Stimulated activated CD4-positive, alpha-beta T cell treated with anti-CD3 and anti-CD28 coated beads, Interleukin-2, amount 100 ng/mL, for 24 hours (primary cell): ENCODE measurements at places on chromosomes 16 and 17.

GRCh38 chr17:58969612-58970011 is 137.1 kb downstream of the TRIM37 start:
- DNase-seq: no peak

DNA sequence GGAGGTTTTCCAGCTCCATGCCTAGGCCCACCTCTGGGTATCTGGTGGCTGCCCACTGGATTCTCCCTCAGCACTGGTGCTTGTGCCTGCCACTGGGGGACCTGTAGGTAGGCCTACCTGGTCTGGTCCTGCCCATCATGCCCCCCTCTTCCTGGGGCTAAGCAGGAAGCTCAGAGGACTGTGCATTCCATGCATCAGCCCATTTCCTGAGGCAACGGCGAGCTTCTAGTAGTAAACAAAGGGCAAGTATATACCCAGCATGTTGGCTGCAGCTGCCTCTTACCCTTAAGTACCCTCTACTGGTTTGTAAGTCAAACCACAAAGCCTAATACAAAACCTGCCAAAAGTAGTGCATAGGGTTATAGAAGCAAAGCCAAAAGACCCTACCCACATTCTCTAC is 37.5 kb downstream of the SDR42E1 start:
- no peak for DNase-seq

- peak; percentile 27 for DNase-seq
Observed at GRCh38 chr16:3576211-3576610, 992 bp downstream of the NLRC3 start.

DNA sequence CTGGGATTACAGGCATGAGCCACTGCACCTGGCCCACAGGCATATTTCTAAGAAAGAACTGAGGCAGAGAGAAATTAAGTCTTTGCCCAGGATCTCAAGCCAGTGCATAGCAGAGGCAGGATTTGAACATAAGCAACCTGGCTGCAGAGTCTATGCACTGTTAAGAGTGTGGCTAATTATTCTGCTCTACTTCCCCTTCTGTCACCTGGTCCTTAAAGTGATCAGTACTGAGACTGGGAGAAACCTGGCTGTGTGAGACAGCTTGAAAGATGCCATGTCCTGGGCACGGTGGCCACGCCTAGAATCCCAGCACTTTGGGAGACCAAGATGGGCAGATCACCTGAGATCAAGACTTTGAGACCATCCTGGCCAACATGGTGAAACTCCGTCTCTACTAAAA is 58.1 kb downstream of the IQCK start:
- DNase-seq: no peak

DNA sequence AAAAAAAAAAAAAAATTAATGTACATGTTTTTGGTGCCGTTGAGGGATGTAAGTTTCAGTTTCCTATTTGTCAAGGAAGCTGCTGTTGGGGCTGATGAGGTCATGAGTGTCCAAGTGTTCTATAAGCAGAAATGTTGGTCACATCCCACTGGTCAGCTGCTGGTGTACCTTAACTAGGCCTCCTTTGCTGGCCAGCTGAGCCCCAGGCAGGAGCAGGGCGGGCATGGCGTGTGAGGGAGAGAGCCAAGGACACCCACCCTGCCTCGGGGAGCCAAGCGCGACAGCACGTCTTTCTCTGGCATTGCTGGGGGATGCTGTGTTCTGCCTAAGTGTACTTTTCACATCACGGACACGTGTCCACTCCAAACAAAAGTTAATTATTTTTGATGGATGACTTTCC is 108.1 kb upstream of the CDC42EP4 start:
- no peak for DNase-seq

DNA sequence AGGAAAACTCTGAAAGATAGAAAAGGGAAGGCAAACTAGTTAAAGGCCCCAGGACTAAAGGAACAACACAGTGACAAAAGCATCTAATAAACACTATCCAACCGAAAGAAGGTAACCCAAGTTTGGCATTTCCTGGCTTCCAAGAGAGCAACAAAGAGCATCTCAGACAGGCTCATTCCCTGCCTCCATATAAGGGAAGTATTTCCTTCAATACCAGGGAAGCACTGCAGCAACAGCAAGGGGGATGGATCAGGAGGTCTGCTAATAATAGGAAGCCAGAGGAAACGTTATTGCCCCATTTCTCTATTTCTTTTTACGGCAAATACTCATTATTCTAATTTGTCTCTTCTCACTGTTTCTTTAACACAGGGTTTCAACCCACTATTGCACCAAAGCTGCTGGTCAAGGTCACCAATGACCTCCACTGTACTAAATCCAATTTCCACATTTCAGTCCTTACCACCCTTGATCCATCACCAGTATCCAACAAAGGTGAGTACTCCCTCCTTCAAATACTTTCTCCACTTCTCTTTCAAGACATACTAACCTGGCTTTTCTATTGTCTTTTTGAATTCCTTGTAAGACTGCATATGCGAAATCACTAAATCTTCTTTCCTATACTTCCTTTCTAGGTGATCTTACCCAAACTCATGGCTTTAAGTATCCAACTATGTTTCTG is 86.1 kb downstream of the KANSL1 start:
- no peak for DNase-seq

DNA sequence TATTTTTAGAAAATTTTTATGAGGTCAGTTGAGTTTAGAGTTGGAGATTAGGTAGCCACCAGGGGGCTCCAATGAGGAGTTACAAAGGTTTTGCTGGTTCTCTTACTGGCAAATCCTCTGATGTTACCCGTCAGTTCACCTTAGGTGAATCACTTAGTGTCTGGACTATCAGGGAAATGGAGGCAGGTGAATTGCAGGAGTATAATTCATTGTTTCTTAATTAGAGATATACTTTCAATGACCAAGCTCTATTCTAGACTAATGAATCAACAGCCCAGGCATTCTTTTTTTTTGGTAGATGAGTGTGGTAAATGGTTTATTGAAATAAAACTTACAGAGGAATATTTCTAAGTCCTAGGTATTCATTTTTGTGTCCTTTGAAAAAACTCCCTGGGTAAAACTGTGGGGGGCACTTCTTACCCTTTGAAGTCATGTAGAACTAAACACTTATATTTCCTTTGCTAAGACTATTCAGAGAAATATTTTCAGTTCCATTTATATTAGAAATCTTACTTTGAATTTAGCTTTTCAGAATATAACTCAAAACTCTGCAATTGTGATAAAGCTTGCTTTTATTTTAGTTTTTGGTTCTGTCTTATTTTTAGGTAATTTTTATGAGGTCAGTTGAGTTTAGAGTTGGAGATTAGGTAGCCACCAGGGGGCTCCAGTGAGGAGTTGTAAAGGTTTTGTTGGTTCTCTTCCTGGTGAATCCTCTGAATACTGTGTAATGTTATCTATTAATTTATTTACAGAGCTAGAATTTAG is 17.7 kb downstream of the PSMD11 start:
- DNase-seq: peak; percentile 73

DNA sequence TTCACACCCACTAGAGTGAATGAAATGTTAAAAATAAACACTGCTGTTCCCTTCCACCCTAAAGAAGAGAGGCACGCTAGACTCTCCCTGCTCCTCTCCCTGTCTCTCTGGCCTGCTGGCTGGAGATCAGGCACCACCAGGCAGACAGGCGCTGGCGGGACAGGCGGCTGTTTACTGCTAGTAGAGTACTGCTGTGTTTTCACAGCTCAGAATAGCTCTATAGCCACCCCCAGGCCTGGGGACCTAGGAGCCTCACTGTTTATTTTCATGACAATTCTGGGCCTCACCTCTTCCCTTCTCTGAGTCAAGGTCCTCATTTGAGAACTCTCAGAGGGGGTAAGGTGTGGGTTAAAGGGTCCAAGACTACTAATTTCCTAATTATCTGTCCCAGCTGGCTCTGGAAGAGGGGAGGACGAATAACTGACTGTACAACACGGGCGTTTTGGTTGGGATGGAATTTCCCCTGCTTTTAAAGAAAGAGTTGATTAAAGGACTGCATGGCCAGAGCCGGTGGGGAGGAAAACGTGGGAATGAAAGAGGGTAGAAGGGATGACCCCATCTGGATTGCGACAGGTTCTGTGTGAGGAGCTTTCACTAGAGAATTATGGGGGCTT is 9.0 kb upstream of the G6PC1 start:
- DNase-seq: no peak

- no peak for DNase-seq
Observed at GRCh38 chr16:30456302-30456701, 10.6 kb upstream of the SEPHS2 start.

GRCh38 chr16:67389911-67390815 is 3.1 kb downstream of the TPPP3 start:
- DNase-seq: no peak

DNA sequence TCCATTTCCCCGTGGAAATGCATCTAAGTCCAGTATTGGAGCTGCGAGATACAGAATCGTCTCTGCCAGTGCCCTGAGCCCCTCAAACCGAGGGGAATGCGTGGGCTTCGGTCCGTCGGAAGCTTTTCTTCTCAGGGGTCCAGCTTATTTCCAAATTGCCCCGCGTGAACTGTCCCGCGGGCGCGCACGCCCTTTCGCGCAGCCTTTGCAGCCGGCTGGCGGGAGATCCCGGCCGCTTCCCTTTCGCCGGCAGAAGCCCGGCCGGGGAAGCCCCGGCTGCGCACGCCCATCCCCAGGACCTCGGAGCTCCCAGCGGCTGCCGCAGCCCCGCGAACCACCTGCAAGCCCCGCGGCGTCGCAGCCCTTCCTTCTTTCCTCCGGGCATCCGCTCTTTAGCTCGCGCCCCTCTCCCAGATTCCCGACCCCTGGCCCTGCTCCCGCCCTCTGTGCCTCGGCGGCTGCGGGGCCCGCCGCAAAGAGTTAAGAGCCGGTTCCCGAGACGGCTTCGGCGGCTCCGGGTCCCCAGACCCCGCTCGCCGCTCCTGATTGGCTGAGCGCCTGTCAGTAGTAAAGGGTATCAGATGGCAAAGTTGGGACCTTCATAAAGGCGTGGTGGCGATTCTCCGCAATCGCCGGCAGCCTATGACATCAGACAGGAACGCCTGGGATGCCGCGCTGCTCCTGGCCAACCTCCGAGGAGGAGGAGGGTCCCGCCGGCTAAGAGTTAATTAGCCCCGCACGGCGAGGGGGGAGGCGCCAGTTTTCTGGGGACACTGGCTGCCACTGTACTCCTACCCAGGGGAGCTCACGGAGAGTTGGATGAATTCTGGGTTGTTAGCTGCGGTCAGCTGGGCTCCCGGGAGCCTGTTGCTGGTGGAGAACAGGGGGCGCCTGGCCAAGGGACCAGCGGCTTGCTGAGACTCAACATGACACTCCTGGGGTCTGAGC is at the start of gene MYOCD:
Gene MYOCD (plus strand): TSS at position 628 of the 948 bp plus-strand sequence. CDS start 299 bp downstream, at position 927.
- DNase-seq: no peak

DNA sequence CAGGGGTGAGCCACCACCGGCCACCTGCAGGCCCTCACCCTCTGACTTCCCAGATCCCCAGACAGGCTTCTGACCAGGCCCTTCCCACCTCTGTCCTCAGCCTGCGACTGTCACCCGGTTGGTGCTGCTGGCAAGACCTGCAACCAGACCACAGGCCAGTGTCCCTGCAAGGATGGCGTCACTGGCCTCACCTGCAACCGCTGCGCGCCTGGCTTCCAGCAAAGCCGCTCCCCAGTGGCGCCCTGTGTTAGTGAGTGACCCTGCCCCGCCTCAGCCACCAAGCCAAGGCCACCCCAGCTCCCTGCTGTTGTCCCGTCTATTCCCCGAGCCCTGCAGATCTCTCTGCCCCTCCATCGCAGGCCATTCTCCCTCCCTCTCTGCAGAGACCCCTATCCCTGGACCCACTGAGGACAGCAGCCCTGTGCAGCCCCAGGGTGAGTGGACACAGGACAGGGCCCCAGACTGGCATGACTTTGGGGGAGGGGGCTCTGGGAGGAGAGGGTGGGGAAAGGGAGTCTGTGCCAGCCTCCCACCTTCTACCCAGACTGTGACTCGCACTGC is 1.9 kb downstream of the NTN3 start:
- no peak for DNase-seq

DNA sequence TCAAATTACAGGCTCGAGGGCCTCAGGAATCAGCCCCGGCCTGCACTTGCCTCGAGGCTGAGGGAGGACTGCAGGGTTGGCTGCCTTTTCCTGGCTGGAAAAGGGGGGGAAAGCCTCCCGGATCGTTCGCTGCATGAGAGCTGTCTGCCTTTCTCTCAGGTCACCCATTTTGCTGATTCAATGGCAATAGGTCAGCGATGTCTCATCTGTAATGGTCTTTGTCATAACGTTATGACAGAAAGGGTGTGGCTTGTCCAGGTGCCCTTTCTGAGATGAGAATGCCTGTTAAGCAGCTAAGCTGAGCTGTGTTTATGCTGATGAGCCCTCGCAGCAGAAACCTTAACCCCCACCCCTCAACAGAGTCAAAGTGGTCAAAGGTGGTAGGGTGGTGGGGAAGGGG is 81.8 kb downstream of the AKAP1 start:
- DNase-seq: no peak

DNA sequence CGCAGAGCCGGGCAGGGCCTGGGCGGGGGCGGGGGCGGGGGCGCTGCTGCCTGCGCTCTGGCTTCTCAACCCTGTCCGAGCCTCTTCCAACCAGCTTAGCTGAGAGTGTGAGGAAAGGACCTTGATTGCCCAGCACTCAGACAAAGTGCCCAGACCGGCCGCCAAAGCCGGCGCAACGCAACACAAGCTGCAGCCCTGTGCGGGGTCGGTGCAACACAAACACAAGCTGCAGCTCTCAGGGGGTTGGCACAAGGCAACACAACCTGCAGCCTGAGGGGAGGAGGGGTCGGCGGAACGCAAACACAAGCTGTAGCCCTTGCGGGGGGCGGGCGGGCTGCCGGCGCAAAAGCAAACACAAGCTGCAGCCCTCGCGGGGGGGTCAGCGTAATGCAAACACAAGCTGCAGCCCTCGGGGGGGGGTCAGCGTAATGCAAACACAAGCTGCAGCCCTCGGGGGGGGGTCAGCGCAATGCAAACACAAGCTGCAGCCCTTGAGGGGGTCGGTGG is 60.0 kb downstream of the KLHDC4 start:
- DNase-seq: no peak

GRCh38 chr16:57146040-57146647 is 39.7 kb downstream of the PSME3IP1 start:
- no peak for DNase-seq

DNA sequence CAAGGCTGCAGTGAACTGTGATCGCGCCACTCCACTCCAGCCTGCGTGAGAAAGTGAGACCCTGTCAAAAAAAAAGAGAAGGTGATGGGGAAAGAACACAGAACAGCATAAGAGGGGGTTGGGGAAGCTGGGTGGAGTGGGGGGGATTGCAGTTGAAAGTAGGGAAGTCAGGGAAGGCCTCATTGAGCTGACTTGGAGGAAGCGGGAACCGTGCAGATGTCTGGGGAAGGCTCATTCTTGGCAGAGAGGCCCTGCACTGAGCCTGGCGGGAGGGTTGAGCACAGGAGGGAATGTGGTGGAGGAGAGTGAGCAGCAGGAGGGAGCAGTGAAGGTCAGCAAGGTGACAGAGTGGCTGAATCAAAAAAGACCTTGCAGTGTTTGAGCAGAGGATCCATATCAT is 26.9 kb downstream of the IL4R start:
- no peak for DNase-seq
